ENCODE measurements at places on chromosomes 6 and 20.

- DNase-seq, result no peak
These were observed 21.7 kb upstream of the TBC1D20 start for GRCh38 chr20:483815-484644.

DNA sequence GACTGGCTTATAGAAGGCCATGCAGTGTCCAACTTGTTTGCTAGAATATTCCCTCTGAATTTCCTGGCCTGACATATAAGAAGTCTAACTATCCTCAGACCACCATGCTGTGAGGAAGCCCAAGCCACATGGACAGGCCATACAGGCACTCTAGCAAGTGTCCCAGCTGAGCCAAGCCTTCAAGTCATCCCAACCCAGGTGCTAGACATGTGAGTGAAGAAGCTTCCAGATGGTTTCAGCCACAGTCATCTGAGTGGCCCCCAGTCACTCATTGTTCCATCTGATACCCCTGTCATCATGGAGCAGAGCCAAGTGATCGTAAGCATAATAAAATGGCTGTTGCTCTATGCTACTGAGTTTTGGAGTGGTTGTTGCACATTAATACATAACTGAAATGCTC is 46.0 kb upstream of the INSM1 start:
- no peak for DNase-seq

- DNase-seq, result no peak
These were observed 55.5 kb upstream of the SMLR1 start for GRCh38 chr6:130771741-130772140.

- peak; percentile 50 for DNase-seq
These were observed 15.6 kb upstream of the BICRAL start for GRCh38 chr6:42766163-42766670.

GRCh38 chr20:47276851-47277534 is 79.5 kb downstream of the ZMYND8 start:
- DNase-seq, result peak; percentile 49

DNA sequence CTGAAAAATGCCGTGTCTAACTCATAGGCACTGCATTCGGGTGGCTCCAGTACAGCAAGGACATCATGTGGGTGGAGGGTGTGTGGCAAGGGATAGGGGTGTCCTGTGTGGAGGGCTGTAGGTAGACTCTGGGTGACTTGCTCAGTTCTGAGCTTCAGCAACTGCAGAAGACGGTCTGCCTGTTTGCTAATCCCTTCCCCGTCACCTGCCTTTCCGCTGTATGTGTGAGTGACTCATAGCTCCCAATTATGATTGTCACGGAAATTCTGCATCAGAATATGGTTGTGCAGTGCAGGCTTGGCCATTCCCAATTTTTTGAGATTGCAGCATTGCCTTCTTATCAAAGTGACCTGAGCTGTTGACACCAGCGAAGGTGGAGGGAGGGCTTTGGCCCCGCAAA is 174.3 kb downstream of the CDH4 start:
- DNase-seq, result no peak

- DNase-seq, result no peak
These were observed 492.9 kb downstream of the PHF3 start for GRCh38 chr6:64128301-64129024.

GRCh38 chr6:120869397-120869796 is 464.9 kb downstream of the TBC1D32 start:
- no peak for DNase-seq

DNA sequence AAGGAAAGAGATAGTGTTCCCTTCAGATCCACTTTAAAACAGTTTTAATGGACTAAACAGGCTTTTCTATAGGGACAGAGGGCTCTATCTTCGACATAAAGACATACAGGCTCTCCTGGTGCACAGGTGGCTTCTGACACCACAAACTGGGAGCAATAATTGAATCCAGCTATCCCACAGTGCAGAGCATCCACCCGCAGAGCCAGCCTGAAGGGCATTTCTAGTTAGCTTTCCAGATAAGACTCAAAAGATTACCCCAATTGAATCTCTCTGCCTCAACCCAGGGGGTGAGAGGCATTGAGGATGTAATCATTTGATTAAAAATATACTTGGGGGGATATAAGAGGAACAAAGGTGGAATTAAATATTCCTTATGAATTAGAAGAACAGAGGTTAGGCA is 64.8 kb upstream of the BEND3 start:
- no peak for DNase-seq

GRCh38 chr6:146884728-146885127 is 286.0 kb downstream of the ADGB start:
- DNase-seq, result peak; percentile 49

DNA sequence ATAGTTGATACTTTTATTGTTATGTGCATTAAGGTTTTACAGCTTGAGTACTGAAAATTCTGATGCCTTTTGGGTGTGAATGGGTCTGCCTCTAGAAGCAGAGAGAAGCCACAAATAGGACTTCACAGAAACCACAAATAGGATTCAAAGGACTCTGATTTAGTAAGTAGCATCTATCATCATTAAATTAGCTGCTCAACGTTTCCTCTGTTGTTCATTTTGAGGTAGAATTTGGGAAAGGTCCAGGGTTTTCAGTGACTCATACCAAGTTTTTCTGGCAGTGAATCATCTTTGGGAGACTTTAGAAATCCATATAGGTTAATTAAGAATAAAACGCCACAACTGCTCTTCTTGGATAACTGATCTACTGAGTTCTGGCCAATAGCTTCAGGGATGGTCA is 105.1 kb downstream of the PHF3 start:
- DNase-seq, result peak; percentile 5

DNA sequence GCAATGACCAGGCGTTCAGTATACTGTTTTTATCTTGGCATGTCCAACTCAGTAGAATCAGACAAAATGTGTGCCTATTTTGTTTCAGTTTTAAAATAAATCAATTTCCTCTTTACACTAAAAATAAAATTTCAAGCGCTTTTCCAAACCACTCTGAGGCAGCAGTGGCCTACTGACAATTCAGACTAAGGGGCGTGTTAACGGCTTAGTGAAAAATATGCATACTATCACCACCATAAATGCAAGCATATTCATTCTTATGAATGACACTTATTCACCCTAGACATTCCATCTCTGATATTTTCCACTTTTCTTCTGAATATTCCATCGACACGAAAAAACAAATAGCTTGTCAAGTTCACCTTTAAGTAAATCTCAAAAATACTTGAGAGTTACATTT is 7.5 kb downstream of the TBX18 start:
- DNase-seq, result no peak

GRCh38 chr6:161128230-161128629 is 136.7 kb downstream of the MAP3K4 start:
- DNase-seq, result no peak

DNA sequence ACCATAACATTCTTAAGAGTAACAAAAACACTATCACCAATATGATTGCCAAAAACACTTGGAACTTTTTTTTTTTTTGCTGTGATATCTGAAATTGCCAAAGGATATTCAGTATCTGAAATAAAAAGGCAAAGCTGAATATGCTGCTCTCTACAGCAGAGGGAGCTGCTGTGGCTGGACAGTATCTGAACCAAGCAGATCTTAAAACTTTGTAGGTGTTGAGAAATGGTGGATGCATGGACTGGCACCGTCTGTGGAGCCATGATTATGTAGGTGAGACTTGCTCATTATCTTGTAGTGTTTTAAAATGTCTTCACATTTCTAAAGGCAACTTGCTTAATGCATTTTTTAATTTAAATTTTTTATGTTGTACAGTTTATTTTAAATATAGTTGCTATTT is 9.2 kb downstream of the PDCD2 start:
- DNase-seq, result no peak

DNA sequence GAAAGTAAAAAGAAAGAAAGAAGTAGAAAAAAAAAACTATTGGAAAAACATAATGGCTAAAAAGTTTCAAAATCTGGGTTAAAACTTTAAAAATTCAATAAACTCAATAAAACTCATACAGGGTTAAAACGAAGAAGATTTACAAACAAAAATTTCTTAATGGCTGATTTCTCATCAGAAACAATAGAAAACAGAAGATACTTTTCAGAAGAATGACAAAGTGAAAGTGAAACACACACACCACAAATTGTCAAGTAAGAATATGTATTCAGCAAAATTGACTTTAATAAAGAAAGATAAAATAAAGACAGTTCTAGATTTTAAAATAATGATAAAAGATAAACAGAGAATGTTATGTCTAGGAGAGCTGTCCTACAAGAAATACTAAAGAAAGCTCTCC is 618.9 kb upstream of the GJE1 start:
- DNase-seq, result no peak

- DNase-seq, result no peak
These were observed 2.9 kb upstream of the AKAP7 start for GRCh38 chr6:131132360-131132759.

DNA sequence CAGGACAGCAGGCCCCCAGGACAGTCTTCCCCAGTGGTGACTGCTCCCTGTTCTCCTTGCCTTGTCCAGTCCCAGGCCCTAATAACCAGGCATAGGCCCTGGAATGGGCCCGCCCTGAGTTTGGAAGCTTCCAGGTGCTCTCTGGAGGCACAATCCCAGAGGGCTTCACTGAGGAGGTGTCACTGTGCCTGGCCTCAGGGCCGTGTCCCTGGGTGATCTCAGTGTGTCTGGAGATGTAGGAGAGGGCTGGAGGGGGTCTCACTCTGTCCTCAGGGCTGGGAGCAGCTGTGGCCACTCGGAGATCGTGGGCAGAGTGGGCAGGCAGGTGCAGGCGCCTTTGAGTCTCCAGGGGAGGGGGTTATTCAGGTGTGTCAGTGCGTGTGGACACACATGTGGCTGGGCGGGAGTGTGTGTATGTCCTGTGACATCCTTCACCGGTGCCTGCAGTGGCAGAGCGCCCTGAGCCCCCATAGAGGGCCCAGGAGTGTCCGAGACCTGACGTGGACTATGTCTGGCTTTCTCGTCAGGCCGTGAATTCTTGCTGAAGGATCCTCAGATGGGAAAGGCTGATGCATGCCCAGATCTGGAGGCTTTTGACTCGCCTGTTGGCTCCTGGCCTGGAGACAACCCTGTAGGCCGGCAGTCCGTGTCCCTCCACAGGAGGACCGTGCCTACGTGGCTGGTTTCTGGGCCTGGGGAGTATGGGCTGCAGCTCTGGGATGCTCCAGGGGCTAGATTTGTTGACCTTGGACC is 5.5 kb upstream of the NPBWR2 start:
- DNase-seq, result no peak

GRCh38 chr6:35777356-35778102 is 1.1 kb downstream of the CLPSL2 start:
- no peak for DNase-seq

GRCh38 chr6:70413992-70414494 is 735 bp downstream of the FAM135A start:
- no peak for DNase-seq

- no peak for DNase-seq
These were observed 167.9 kb downstream of the PLCB1 start for GRCh38 chr20:8299921-8300320.

DNA sequence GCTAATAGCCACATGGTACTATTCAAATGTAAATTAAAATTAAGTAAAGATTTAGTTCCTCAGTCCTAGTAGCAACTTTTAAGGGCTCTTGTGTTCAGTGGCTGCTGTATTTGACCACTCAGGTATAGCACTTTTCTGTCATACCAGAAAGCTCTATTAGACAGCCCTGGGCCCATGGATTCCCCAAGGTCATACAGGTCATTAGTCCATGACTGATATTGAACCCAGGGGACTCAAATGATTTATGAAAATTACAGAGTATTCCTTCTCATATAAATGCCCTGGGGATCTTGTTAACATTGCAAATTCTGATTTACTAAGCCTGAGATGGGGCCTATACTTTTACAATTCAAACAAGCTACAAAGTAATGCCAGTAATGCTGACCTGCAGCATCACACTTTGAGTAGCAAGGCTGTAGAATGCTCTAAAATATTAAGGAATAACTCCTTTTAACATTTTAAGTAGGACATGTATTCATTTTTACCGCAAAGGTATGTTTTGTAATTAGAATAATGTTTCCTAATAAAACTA is 29.6 kb downstream of the RNF217 start:
- DNase-seq, result no peak

GRCh38 chr20:53021934-53022333 is 49.8 kb downstream of the TSHZ2 start:
- no peak for DNase-seq

- DNase-seq, result peak; percentile 85
These were observed 66.0 kb upstream of the CDH4 start for GRCh38 chr20:61185841-61186601.

DNA sequence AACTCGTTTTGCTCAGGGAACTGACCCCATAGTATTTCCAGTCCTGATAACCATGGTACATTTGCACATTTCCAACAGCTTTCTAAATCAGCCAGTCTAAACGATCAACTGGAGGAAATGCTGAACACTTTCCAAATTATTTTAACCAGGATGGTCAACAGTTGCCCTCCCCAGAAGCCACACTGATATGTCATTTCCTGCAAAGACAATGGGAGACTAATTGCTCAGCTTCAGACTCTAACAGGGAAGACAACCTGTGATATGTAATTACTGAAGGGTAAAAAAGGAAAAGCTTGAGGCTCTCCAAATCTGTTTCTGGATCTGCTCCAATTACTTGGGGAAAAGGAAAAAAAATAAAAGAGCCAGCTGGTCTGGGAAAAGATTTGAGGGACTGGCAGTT is 88.8 kb downstream of the FYN start:
- DNase-seq, result no peak

GRCh38 chr20:45014671-45015415 is 48.5 kb downstream of the STK4 start:
- no peak for DNase-seq

- DNase-seq, result no peak
These were observed 217.1 kb upstream of the THBS2 start for GRCh38 chr6:169470790-169471189.

DNA sequence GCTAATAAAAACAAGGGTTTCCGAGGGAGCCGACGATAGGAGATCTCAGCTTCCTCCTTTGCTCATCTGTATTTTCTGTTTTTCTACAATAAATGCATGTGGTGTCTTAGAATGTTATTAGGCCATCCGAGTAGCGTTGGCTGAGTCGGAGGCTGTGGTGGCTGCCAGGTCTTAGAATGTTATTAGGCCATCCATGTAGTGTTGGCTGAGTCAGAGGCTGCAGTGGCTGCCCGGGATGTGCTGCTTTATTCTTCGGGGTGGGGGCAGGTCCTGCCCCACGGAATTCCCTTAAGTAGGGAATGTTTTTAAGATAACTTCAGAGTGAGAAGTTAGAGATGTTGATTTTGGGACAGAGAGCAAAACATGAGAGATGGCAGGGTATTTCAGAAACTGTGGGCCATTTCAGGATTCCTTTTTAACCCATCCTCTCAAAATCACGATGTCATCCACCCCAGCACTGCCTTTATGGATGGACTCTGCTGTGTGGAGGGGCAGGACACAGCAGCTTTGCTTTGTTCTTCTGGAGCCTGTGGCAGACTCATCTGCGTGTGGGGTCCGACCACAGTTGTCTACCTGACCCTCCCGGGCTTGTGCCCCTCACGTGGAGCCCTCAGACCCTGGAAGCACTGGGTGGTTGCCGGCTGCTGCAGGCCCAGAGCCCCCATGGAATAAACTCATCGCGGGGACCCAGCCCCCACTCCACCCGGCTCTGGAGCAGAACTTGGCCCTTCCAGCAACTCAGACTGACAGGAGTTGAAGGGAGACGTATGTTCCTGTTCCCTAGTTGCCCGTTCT is 20.4 kb downstream of the OSBPL2 start:
- DNase-seq, result peak; percentile 28
